Globus pallidus (tissue), 1 donor: ENCODE measurements at places on chromosomes 2 and 18.

GRCh38 chr2:17935242-17935885 is 56.9 kb downstream of the KCNS3 start:
- no peak for DNase-seq

GRCh38 chr2:60504049-60504448 is 49.4 kb downstream of the BCL11A start:
- DNase-seq: no peak

DNA sequence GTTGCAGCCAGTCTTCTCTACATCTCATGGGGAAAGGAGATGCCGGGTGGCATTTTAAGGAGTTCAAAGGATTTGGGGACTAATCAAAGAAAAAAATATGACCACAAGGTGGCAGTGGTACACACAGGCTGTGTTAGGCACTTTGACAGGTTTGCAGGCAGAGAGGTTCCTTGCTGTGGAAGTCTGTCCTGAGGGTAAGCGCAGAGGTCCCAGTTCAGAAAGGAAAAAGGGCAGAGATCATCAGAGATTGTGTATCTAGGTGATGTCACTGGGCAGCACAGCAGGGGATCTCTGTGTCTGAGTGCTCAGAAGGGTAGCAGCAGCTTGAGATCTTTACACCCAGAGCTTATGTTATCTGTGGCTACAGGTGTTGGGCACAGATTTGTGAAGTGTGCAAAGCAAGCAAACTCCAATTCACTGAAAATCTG is 231.4 kb downstream of the LRRTM1 start:
- peak; percentile 65 for DNase-seq

- DNase-seq: no peak
These were observed 1136.0 kb downstream of the SUCLG1 start for GRCh38 chr2:83323038-83323437.

DNA sequence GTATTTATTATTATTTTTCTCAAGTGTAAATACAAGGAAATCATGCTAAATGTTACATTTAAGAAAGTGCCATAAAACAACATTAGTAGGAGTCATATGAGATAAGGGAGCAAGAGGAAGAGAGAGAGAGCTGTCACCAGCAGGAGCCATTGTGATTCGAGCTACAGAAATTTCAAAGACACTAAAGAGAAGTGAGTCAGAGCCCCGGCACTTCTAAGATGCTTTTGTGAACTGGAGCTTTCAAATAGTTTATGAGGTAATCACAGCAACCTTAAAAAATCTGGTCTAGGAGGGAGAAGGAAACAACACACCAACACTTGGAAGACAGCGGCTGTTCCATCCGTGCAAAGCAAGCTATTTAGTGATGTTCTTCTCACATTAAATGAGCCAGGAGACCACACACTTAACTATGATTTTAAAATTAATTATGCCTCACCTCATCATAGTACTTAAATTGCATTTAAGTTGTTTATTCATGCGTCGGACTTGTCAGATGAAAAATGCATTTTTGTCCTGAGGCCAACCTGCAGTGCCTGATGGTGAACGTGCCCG is 382.7 kb upstream of the SALL3 start:
- DNase-seq: no peak

DNA sequence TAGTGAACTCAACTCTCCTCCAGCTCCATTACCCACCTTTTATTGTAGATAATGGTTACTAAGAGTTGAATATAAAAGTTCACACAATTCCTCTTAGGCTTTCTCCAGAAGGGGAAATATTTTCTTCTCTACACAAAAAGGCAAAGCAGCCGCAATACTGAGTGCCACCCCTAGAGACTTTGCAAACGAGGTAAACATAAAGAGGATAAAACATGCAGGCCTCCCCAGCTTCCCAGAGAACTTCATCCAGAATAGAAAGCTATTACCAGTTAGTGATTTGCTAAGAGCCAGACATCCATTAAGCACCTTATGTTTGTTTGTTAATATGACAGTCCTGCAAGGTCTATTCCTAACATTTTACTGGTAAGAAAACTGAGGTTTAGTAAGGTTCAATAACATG is 17.4 kb downstream of the ZNF521 start:
- no peak for DNase-seq

- DNase-seq: no peak
These were observed 71.4 kb downstream of the KCNF1 start for GRCh38 chr2:10982931-10983701.

DNA sequence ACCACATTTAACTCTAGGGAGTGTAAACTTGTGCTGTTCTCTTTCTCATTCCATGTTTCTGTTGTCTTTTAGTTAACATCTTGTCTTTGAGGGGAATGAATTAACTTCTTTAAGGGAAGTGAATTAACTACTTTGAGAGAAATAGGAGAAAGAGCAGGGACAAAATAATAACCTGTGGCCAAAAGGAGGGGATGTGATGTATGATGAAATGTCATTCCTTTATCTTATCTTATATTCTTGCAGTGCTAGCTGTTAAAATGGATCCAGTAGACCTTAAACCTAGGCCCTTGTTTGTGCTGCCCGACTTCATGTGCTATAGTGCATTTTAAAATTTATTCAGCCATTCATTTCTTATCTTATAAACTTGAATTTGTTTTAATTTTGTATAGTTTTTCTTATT is 18.4 kb downstream of the ABI2 start:
- DNase-seq: no peak

- DNase-seq: no peak
These were observed 83.6 kb upstream of the ST3GAL5 start for GRCh38 chr2:85972355-85972754.

- no peak for DNase-seq
These were observed 14.2 kb downstream of the INPP1 start for GRCh38 chr2:190357600-190357999.
